ENCODE measurements at places on chromosomes 1 and 21.

DNA sequence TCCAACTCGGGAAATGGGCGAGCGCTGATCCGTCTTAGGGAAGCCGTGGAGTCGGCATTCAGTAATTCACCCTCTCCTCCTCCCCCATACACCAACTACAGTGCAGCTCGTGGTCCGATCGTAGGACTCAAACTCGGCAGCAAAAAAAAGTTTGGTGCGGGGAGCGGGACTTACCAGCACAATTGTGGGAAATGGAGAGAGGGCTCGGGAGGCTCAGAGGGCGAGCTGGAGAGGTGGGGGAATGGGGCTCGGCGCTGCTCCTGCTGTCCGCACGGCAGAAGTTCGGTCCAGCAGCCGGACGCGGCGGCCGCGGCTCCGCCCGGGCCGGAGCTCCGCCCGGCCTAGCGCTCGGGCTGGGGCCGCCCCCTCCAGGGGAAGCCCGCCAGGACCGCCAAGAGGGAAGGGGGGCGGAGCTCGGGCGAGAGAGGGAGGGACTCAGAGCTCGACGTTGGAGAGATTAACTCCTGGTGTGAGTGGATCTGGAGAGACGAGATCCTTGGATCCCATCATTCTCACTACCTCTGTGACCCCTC lies 676 bp upstream of the PIAS3 start:
- no peak for DNase-seq

- no peak for DNase-seq
These were observed 300.5 kb downstream of the BRINP2 start for GRCh38 chr1:177471244-177471643.

- no peak for DNase-seq
These were observed 4.8 kb upstream of the RPE65 start for GRCh38 chr1:68454534-68454933.

DNA sequence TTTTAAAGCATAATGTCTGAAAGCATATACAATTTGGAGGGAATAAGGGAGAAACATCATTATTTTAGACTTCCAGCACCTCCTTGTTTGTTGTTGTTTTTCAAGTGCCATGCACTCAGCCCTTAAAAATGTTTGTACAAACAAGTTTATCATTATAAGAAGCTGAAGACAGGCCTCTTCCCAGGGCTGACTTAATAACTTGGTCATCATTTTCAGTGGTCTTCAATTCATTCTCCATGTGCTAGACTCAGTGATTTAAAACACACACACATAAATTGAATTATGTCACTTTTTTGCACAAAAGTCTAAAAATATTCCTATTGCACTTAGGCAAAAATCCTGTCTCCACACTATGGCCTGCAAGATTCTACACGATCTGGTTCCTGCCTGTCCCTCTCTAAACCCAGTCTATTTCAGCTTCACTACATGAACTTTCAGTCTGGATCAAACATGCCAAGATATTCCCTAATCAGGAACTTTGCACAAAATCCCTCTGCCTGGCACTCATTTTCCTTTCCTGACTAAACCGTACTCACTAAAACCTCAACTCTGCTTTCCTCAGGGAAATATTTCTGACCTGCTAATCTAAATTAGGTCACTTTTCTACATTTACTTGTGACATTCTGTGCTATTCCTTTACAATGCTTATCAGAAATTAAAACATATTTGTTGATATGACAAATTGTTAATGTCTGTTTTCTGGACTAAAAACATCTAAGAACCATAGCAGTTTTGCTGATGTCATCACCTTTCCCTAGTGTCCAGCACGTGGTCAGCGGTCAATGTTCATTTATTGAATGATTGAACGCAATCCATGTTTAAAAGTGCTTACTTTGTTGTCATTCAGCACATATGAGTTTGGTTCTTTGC lies 14.8 kb upstream of the GBP5 start:
- DNase-seq = no peak

GRCh38 chr1:237736372-237737029 lies 154.2 kb downstream of the ZP4 start:
- no peak for DNase-seq

GRCh38 chr1:201164645-201165044 lies 10.4 kb upstream of the TMEM9 start:
- DNase-seq = no peak

DNA sequence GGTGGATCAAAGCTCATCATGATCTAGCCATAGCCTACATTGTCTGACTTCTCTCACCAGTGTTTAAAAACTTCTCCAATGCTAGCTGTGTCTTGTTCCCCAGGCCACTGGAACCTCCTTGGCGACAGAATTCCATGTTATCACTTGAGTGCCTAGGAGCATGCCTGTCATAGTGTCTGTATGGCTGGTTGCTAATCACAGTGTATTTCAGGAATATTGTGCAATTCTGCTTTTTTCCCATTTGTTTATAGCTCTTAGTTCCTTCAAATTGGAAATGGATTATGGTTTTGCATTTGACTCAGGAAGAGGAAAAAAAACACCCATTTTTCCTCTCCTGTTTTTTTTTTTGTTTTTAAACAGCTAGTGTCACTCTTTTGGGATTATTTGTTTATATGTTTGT lies 25.5 kb downstream of the ROR1 start:
- no peak for DNase-seq

Measured in AG04449 (cell line).